ENCODE measurements at places on chromosomes 11 and 22. TPM values are rescaled to one million over a fixed set of nuclear protein-coding genes. Genes with fewer than 3 reads are reported as not detected.
A peak's percentile ranks its signal among the peaks of the same experiment; 100 is the strongest.

GRCh38 chr22:48340191-48340590 lies 1487.5 kb downstream of the BRD1 start:
- no peak for DNase-seq

DNA sequence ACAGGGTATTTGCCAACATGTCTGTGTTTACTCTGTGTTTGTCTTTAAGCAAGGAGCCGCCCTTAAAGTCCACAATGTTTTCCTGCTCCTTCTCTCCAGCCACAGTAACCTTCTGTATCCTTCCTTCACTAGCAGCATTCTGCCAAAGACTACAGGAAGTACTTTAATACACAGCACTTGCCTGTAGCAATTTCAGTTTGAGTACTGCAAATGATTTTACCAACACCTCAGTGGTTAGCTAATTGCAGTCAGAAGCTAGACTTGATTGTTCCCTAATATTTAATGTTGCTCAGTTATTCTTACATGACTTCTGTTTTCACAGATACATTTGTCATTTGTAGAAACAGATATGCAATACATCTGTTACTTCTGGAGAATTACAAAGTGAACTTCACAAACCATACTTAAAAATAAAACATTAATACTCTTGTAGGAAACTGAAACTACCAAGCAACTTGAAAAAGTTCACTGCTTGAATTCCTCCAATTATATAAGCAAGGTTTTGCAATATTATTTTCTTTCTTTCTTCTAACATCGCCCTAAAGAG lies 69.1 kb downstream of the FCHSD2 start:
- no peak for DNase-seq

- DNase-seq, result no peak
Measured at GRCh38 chr22:46879083-46879482, 116.6 kb downstream of the TBC1D22A start.

- DNase-seq, result no peak
Measured at GRCh38 chr22:19630614-19631013, 83.7 kb upstream of the SEPTIN5 start.

DNA sequence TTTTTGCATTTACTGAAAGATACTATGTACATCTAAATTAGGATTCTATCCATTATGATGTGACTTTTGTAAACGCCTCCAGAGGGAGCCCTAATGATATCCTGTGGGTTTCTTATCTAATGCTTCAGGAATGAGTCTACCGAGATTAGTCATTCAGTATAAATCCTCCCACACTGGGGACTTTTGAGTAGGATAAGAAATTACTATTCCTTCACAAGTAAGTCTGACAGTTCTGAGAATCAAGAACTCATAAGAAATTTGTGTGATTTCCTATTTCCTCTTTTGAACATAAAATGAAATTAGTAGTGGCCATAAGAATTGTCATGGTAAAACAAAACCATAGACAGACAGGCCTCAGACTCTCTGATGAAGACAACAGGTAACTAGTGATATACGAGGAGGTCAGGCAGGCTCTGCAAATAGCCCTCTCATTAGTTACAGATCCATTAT lies 10.0 kb upstream of the OR5M1 start:
- DNase-seq, result peak; percentile 68

DNA sequence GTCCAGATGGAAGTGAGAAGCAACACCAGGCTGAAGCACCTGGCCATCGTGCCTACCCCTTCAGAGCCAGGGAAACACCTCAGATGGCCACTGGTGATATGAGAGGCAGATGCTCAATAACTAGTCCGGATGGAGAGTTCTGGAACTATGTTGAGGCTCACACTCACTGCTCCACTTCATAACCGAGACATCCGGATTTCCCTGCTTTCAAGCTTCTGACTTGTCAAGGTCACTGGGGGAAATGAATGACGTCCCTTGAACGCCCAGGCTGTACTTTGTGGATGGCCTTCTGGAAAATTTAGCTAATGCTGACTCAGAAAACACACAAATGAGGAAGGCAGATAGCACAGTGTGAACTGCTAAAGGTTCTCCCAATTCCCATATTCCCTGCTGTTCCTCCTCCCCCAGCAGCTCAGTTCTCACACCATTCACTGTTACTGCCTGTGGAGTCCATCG lies at the start of gene LYVE1:
Gene LYVE1 (minus strand): TSS at position 180 of the 456 bp plus-strand sequence. CDS start 133 bp downstream, at position 47.
- no peak for DNase-seq

DNA sequence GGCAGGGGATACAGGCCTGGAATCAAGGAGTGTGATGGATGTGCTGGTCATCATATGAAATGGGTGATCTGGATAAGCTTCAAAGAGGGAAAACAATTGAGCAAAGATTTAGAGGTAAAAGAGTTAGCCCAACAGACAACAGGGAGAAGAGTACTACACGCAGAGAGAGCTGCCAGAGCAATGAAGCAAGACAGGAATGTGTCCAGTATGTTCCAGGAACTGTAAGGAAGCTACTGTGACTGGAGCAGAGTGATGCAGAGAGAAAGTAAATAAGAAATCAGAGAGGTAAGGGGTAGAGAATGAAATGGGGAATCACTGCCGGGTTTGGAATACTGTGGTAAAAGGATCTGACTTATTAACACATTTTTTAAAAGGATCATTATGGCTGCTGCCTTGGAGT lies 255.1 kb downstream of the DCDC1 start:
- no peak for DNase-seq

DNA sequence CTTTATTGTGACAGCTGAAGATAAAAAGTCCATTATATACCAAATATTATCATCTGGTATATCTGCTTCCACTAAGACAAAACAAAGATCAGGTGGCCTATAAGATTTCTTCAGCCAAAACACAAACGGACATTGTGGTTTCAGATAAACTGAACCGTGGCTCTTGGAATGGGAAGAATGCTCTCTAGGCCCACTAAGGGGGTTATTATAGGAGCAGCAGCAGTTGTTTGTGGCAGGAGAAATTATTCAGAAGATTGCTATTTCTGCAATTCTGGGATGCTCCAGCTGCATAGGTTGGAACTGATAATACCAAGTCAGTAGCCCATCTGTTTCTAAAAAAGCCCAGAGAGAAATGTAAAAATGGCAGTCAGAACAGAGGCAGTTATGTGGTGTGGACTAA lies 145.3 kb downstream of the NCAM1 start:
- DNase-seq, result no peak

DNA sequence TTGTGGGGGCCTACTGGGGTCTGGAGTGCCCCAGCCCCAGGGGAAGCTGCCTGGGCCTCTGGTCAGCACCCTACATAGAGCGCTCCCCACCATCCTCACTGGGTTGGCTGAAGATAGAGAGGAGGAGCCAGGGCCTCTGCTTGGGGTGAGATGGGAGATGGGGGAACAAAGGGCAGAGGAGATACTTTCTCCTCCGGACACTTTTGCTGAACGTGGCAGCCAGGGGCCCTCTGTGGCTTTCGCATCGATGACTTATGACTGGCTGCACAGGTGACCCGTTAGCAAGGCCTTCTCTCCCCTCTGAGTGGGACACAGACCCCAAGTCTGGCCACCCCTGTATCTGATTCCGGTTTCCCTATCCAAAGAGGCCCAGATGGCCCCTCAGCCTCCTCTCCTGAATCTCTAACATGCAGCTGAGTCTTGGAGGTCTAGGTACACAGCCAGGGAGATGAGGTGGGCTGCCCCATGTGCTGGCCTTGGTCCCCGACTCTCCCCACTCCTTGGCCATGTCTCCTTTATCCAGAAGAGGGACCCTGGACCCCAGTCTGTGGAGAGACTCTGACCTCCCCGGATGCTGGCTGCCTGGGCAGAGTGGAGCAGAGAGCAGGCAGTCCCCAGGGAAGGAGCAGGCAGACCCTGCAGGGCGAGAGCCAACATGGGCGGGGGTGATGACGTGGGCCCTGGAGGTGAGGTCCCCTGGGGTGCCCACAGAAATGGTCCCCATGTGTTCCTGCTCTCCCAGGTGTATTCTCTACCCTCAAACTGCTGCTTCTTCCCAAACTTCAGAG lies 59.3 kb upstream of the NECTIN1 start:
- DNase-seq, result no peak

GRCh38 chr11:128400382-128401203 lies 186.8 kb downstream of the ETS1 start:
- DNase-seq, result no peak

DNA sequence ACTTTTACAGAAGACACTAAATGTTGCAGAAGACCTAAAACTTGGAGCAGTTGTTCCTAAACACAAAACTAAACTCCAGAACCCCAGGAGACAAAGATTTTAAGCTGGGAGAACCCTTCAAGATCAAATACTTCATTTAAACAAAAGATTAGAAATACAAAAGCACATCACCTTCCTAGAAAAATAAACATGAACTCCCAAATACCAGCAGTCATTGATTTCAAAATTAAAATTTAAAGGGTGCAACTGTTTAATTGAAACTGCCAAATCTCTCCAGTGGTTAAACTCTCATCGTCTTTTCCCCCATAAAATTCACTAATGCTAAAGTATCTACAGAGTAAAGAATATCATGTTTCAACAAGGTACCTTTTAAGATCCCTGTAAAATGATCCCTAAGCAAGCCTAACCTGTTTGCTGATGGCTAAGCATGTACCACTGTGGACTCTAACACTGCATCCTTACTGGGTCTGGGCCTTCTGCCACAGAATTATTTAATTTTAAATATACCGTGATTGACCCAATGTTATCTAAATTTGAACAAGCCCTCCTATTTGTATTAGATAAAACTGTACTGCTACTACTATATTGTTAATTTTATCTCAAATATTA lies 53.7 kb upstream of the CCDC34 start:
- DNase-seq, result no peak

GRCh38 chr11:71575723-71576424 lies 6.8 kb downstream of the KRTAP5-11 start:
- no peak for DNase-seq

GRCh38 chr11:113724778-113725177 lies 18.7 kb upstream of the TMPRSS5 start:
- no peak for DNase-seq

GRCh38 chr22:20803696-20804324 lies 29.9 kb downstream of the SERPIND1 start:
- peak; percentile 67 for DNase-seq

DNA sequence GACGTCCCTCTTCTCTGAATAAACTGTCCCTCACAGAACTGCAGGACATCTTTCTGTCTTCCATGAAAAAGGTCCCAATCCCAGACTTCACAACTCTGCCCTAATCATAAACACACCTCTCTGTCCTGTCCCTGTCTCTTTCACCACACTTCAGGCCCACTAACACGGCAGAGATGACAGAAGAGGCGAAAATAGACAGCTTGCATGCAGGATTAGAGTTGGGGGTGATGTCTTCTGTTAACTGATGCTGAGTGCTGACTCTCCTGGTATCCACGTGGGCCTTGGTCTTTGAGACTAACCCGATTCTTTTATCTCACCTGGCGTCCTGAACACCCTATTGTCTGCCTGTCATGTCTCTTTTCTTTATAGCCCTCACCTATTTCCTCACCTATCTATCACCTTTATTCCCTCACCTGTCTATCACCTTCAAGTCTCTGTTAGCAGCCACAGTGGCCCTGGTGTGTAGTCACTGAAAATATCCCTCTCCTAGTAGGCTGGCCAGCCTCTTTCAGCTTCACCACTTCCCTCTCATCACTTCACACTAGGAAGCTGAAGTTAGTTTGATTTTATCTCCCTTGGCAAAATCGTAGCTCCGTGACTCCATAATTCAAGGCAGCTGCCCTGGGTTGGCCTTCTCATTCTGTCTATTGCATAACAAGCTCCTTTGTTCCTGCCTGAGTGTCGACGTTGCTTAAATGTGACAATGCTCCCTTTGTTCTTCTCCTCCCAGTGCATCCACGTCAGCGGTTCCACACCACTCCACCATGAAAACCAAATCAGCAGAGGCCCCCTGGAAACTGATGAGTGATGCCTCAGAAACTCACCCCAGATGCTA lies 30.6 kb upstream of the DRD2 start:
- DNase-seq, result peak; percentile 33

DNA sequence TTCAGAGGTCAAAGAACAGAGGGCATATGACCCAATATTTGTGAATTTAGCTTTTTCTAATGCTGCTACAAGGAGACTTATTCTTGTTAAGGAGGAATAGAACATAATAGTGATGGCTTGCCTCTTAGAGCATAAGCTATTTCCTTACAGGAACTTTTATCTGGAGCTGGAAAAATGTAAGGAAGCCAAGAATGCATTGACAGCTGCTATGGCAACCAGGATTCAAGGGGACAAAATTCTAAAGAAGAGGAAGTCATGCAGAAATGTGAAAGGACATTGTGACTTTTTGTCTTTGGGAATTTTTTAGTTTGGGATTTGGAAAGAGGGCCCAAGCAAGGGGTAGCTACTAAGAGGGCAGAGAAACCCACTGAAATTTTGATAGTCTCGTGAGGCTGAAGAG lies 51.1 kb downstream of the EHF start:
- peak; percentile 64 for DNase-seq

GRCh38 chr11:122898799-122899198 lies 16.2 kb downstream of the JHY start:
- DNase-seq, result no peak

DNA sequence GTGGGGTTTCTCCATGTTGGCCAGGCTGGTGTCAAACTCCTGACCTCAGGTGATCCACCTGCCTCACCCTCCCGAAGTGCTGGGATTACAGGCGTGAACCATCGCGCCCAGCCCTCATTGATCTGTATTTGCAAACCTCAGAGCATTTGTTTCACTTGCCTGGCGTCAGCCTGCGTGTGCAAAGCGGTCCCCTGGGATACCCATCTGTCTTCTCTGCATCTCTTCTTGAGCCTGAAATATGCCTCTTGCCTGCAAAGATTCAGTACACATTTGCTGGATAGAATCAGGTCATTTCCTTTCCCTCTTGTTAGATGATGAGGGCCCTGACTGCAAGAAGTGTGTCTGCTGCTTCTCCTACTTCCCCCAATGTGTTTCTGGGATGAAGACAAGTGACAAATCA lies 1291.0 kb downstream of the TBC1D22A start:
- DNase-seq, result no peak

GRCh38 chr11:99327527-99327926 lies 306.8 kb downstream of the CNTN5 start:
- no peak for DNase-seq

DNA sequence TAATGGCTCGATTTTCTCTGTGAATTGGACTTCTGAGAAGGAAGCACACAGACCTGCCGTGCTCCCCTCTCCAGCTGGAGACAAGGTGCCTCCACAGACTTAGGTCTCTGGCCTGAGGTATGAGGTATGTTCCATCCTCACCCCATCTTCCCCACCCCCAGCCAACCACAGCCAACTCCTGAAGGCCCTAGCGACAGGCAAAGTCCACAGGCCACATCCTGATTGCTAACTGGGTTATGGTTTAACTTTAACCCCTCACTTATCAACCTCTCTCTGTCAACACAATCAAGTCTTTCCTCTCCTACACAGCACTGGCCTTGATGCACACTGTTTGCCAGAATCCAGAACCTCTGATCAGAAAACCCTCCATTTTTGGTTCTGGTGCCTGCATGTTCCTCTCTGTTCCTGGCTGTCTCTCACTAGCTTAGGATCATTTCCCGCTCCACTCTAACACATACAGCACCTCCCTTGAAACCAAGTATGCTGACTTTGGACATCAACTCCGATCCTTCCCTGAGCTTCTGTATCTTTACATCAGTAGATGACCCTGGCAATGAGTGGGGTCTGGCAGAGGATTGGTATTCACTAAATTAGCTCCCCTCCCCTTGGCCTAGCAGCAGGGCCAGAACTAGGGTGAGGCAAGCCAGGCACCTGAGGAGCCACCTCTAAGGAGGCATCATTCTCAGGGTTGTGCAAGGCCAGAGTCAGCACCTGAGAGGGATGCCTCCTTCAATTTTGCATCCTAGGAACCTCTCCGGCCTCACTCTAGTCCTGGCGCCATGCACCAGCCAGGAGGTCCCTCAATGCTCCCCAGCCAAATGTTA lies 22.0 kb downstream of the JAML start:
- no peak for DNase-seq

FAM83F gene
- total RNA-seq, result 0.09 TPM

RFPL3 gene
- 0.09 TPM for total RNA-seq

CNGA4 gene
- total RNA-seq, result not detected

OR4P4 gene
- not detected for total RNA-seq

ZP1 gene
- not detected for total RNA-seq

OSM gene
- not detected for total RNA-seq

SMIM35 gene
- not detected for total RNA-seq
